ENCODE measurements at places on chromosomes 12 and 14. TPM values are rescaled to one million over a fixed set of nuclear protein-coding genes. Genes with fewer than 3 reads are reported as not detected.

The THTPA gene
- total RNA-seq, result 2.7 TPM

The KLRC4 gene
- total RNA-seq, result not detected

The CFAP54 gene
- 0.57 TPM for total RNA-seq

The SLC5A8 gene
- 0.08 TPM for total RNA-seq

The CD69 gene
- not detected for total RNA-seq

The UBR7 gene
- total RNA-seq, result 26.6 TPM

The RNASE12 gene
- not detected for total RNA-seq

The CYP46A1 gene
- not detected for total RNA-seq

The RAB15 gene
- total RNA-seq, result 0.08 TPM

The TCL1B gene
- total RNA-seq, result not detected

The SALL2 gene
- total RNA-seq, result 1.2 TPM

The ESPL1 gene
- 15.2 TPM for total RNA-seq

The PRDM4 gene
- total RNA-seq, result 20.7 TPM

The MYF5 gene
- total RNA-seq, result not detected

The WSCD2 gene
- total RNA-seq, result not detected

The CCDC175 gene
- total RNA-seq, result not detected

The CMTM5 gene
- total RNA-seq, result not detected

The TAMALIN gene
- total RNA-seq, result 0.23 TPM

The P2RX7 gene
- 0.16 TPM for total RNA-seq

The TMTC2 gene
- total RNA-seq, result 3.1 TPM

The ACSM4 gene
- total RNA-seq, result not detected

The IL26 gene
- not detected for total RNA-seq

The NPFF gene
- total RNA-seq, result not detected

The GPRC5D gene
- total RNA-seq, result not detected

The SMIM41 gene
- not detected for total RNA-seq
